ENCODE measurements at places on chromosomes 6 and 20.
A peak's percentile ranks its signal among the peaks of the same experiment; 100 is the strongest.

- DNase-seq = no peak
These were observed 53.3 kb downstream of the CNKSR3 start for GRCh38 chr6:154457046-154457713.

DNA sequence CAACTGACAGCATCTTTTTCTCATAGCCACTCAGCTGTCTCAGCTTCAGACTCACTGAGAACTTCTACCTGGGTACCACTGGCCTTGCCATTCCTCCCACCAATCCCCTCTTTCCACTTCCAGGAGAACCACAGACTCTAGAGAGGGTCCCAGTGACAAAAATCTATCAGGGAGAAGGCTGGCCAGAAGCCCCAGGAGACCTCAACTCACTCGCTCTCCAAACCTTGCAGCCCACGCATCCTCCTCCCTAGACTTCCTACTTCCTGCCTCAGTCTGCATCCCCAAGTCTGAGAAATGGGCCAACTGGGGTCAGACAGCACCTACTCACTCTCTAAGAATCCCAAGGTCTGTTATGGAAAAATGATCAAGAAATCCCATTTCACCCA is 1.2 kb downstream of the TMEM239 start:
- no peak for DNase-seq

DNA sequence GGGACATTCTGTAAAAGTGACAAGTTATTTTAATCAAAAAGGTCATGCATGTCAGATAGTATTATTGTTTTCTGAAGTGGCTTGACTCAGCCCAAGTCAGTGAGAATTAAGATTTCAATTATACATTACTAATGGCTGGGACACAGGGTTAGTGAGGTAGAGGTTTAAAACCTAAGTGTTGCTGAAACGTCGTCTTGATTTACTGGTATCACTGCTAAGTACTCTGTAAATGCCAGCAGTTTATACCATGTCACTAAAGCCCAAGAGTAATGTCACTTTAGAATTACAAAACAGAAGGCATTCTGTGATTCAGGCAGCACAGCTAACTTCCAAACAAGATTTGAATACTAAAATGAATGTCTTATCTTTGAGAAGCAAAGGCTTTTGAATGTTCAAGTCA is 176.6 kb downstream of the NKAIN2 start:
- DNase-seq = no peak

- DNase-seq = peak; percentile 57
These were observed 1.2 kb downstream of the MAK start for GRCh38 chr6:10837009-10837621.

DNA sequence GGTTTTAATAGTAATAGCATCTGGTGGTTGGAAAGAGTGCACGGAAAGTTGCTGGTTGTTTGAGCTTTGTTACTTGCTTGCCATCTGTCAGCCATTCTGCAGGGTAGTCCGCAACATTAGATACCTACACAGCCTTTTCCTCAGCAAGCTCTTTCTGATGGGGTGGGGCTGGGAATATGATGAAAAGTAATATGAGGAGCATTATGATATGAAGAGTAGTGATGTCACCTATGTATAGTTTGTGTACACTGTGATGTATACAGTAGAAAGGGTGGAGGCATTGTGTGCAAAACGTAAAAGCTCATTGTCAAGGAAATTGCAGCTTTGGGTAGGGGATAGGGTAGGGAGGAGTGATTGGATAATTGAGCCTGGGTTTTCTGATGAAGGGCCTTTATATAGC is 16.1 kb downstream of the SCAF8 start:
- DNase-seq = no peak

- DNase-seq = no peak
These were observed 192.8 kb downstream of the COL19A1 start for GRCh38 chr6:70059039-70059719.

DNA sequence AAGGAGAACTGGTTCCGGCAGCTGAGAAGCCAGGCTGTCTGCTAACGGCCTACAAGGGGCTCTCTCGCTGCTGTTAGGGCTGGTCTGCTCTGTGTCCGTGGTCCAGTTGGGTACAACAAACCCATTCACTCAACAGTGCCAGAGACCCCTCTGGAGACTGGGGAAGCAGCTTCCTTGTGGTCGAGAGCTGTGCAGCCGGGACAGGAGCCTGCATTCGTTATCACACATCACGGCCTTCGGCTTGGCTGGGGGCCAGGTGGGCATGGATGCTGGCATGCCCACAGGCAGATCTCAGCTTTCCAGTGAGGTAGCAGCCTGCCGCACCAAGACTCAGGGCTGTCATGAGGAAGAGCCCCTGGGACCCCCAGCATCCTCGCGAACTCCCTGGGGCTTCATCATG is 124.7 kb downstream of the PREX1 start:
- DNase-seq = peak; percentile 76

GRCh38 chr20:31548820-31549512 is 34.7 kb downstream of the HM13 start:
- no peak for DNase-seq

GRCh38 chr6:165880686-165881085 is 217.6 kb upstream of the PDE10A start:
- no peak for DNase-seq

DNA sequence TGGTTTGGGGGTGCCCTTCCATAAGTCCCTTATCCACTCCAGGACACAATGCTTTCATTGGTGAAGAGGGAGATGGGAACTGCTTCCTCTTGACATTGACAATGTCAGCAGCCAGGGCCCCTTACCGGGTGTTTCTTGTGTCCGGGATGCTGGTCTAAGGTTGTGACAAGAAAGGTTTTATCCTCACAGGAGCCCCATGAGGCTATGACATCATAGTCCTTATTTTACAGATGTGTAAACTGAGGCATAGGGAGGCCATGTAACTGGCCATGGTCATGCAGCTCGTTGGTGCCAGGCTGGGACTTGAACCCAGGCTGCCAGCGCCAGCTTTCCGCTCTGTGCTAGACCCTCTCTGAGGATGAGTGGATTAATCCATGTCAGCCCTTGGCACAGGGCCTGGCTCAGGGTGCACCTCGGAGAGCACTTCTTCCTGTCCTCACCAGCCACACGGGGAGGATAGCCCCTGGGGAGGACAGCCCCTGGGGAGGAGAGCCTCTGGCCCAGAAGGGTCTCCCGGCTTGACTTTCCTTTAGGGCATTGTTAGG is 157.3 kb downstream of the SYCP2 start:
- DNase-seq = no peak

DNA sequence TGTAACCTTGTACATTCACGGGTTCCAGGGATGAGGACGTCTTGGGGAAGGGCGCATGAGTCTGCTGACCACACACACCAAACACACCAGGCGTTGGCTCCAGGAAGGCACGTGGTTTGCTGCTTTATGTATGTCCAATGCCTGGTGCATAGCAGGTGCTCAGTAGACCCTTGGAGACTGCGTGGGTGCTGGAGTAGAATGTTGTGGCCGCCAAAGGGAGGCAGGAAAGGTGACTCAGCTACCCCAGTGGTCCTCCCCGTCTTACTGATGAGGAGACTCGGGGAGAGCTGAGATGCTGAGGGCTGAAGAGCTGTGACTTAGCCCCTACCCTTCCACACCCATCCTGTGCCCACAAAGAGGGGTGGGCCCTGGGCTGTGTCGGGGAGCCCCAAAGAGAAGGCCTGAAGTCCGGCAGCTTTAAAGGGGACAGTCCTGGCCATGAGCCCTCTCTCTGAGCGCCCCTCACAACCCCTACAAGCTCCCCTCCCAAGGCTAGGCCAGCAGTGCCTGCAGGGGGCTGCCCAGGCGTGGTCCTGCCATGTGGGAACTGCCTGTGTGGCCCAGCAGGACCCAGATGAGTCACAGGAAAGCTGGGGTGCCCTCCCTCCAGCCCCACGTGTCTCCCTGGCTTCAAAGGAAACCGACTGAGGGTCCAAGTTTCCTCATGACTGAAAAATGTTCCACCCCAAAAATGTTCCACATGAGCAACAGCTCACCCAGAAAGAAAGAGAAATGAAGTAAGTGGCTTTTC is 28.0 kb upstream of the PTGIS start:
- DNase-seq = no peak

GRCh38 chr6:1626481-1626880 is 16.8 kb downstream of the FOXC1 start:
- no peak for DNase-seq

DNA sequence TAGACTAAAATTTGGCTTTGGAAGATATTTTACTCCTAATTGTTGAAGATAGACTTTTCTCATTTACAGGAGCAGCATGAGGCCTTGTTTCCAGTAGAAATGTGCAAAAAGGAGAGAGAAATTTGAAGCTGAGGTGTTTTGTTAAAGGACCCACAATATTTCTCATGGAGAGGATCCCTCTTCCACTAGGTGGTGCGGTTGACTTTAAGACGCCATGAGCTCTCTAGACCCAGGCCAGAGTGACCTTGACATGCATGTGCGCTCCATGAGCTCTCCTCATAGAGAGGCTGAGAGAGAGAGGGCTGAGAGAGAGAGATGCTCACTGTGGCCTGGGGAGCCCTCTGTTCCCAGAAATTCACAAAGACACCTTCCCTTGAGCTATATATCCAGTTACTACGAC is 861.2 kb upstream of the EYS start:
- DNase-seq = no peak

DNA sequence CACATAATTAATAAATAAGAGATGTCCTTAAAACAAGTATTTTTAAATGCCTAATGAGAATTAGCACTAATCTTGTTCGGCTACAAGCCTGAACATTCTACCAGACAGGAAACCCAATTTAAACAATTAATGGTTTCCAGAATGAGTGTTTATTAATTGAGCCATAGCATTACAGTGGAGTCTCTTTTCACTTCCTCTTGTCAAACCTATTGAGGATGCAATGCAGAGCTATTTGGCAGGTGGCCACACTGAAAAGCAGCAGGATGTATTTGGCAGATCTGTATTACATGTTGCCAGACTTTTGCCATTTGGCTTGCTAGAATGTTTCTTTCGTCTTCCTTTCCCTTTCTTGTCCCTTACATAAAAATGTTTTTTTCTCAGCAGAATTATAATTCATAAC is 475.2 kb upstream of the MARCKS start:
- peak; percentile 45 for DNase-seq

GRCh38 chr6:11672669-11673068 is 105.9 kb downstream of the ADTRP start:
- DNase-seq = no peak

- DNase-seq = no peak
These were observed 157.8 kb downstream of the SAMD5 start for GRCh38 chr6:147666255-147666654.

- DNase-seq = no peak
These were observed 14.9 kb upstream of the ZFAND3 start for GRCh38 chr6:37804586-37804985.

DNA sequence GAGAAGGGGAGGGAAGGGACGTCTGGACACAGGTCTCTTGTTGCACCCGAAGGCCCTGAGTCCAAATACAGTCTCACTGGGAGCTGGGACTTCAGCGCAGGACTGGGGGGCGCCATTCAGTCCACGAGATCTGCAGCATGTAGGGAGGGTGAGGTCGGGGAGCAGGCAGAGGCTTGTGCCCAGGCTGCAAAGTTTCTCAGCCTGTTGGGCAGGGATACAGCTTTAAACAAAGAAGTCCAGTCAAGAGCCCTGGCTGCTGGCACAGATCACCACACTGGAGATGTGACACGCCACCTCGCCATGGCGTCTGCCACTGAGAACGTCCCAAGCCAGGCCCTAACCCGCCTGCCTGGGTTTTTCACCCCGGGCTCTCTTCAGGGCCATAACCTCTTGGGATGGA is 256.6 kb downstream of the DLL1 start:
- peak; percentile 65 for DNase-seq

DNA sequence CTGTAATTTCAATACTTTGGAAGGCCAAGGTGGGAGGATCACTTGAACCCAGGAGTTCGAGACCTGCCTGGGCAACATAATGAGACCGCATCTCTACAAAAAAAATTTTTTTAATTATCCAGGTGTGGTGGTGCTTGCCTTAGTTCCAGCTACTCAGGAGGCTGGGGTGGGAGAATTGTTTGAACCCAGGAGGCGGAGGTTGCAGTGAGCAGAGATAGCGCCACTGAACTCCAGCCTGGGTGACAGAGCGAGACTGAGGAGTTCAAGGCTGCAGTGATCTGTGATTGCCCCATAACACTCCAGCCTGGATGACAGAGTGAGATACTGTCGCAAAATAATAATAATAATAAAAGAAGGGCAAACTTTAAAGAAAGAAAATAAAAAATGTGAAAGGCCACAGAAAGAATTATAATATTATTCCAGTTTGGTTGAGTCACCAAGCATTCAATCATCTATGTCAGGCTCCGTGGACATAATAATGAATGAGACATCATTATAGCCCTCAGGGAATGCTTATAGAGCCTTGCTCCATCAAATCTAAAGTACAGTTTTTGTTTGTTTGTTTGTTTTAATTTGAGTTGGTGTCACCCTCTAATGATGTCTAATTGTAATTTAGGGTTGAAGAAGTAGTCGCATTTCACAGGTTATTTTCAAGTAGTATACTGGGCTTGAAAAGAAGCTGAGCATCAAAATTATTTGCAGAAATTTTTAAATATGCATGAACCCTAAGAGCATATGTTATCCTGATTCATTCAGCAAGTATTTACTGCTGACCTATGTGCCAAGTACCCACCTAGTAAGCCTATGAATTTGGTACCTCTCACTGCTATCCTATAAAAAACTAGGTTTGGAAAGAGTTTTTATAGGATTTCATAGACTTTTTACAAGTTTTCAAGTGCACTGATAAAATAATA is 15.1 kb downstream of the GLYATL3 start:
- no peak for DNase-seq

DNA sequence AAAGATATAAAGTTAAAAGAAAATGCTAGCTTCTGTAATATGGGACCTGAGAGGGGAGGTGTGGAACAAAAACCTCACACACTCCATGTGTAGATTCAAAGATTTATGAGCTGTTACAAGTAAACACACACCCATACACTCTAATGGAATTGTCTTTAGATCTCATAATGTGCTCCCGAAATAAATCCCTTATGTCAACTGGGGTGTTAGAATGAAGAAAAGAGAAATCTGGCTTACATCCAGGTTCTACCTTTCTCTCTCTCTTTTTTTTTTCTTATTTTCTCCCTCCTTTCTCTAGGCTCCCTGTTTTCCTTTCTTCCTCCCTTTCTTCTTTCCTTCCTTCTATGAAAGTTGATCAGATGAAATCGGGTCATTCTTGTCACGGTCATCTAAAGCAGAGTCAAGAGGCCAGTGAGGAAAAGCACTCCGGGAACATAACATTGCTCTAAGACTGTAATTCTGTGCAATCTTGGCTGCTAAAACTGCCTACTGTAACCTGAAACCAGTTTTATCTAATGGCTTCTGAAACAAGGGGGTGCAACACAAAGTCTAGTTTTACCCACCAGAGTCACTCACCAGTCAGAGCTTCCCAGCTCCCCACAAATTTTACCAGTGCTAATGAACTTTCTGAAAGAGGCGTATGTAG is 68.3 kb upstream of the BTBD3 start:
- no peak for DNase-seq

DNA sequence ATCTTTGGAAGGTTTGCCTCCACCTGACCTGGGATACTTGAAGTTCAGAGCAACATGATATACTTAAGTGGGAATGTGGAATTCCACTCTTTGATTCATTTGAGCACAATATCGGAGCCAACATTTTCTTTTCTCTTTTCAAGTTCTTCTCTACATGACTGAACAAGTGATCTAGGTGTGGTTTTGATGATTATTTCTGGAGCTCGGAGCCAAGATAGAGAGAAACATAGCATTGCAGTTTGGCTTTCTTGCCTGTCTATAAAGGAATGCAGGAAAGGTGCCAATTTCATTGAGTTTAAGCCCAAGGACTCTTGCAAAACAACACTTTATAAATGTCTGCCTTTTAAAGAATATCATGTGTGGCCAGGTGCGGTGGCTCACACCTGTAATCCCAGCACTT is 124.2 kb upstream of the FAM83B start:
- no peak for DNase-seq
